ENCODE measurements at places on chromosomes 7 and 10.

DNA sequence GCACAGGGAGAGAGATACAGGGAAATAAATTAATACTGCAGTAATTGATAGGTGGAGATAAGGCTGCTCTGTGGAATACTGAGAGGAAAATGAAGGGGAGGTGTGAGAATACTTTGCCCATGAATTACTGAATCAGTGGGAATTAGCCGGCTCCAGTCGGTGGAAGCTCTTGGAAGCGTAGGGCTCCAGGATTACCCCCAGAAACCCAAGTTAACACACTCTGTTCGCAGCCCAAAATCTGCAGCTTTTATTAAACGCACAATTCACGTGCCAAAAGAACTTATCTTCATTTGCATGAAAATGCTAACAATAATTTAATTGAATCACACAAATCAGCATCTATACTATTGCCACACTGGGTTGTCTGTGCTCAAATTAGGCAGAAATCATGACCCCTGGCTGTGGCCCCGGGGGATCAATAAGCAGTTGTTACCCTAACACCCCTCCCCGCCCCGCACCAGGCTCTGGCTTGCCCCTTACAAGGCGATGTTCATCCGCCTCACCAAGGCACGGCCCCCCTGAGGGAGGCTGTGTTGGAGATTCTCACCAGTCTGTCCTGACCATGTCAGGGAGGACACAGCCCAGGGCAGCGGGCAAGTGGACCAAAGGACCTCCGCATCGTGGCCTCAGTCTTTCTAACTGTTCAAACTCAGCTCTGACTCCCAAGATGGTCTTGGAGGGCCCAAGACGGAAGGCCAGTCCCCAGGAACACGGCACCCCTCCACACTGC is 48.4 kb upstream of the MGMT start:
- DNase-seq, result no peak

GRCh38 chr7:13276977-13277376 is 589.5 kb downstream of the ARL4A start:
- DNase-seq, result no peak

GRCh38 chr10:6071181-6072175 is 9.3 kb upstream of the IL2RA start:
- no peak for DNase-seq

DNA sequence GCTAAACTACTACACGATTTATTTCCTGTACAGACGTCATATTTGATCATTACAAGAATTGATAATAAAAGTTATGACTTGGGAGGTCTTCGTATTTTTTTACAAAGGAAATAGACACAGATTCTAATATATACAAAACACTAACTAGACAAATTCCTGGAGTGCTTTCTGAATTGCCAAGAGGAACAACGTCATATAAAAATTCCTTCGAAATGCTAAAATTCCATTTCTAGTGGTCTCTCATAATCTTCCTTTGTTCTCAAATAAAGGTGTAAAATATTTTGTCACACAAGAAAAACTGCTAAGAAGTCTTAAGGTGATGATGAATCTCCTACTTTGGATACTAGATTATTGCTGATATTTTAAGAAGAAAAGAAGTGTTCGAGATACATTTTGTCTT is 85.4 kb downstream of the CDK6 start:
- no peak for DNase-seq

DNA sequence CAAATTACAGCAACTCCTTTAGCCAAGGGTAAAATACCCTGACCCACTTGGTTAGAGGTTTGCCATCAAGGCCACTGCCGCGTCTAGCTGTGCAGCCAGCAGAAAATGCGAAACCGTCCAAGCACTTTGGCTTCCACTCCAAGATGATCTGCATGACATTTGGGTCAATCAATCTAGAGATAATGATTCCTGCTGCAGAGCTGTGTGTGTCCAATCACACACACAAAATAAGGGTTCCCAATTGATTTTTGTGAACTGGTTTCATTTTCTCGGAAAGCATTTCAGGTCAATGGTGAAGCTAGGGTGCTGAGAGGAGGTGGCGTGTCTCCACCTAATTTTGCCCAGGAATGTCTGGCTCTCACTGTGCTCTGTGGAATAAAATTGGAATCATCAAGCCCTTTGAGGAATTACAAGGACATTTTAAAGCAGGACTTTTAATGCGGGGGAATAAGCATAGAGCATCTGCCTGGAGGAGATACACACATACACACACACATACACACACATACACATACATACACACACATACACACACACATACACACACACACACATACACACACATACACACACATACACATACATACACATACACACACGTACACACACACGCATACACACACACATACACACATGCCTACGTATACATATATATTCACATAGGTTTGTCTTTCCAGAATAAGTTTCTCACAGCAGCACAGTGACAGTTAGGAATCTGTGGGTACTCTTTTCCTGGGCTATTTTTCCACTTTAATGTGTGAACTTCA is 59.5 kb downstream of the ACADSB start:
- DNase-seq, result no peak

GRCh38 chr7:713139-713457 is 13.4 kb upstream of the DNAAF5 start:
- no peak for DNase-seq

- DNase-seq, result no peak
Measured at GRCh38 chr7:25579778-25580075, 351.4 kb upstream of the NPVF start.

DNA sequence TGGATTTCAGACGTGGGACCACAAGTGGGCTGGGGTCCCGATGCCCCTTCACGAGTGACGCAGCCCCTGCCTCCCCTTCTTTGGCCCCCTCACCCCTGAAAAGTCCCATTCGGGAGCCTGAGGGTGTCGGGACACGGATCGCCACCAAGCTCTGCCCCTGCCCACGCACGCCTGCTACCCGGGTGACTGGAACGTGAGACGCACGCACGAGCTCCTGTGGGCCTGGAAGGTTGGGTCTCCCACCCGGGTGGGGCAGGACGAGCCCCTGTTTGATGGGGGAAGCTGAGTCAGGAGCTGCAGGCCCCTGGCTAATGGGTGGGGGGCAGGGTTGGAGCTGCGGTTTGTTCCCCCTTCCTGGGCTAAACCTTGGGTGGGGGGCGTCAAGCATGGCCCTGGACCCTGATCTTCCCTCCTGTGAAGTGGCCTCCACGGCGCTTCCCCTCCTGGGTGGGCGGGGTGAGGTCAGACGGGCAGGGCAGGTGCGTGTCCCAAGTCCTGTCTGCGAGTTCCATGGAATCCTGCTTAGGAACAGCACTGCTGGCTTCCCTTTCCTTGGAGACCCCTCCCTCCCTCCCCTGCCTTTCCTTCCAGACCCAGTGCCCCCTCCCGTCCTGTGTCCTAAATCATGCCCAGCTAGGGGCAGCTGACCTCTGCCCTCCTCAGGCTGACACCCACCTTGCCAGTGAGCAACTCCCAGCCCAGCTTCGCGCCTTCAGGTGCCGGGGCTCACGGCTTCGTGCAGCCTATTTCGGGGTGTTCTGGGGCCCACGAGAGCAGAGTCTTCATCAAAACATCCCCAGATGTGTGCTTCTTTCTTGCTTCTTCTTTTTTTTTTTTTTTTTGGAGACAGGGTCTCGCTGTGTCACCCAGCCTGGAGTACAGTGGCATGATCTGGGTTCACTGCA is 5.3 kb upstream of the TMEM184A start:
- DNase-seq, result no peak

DNA sequence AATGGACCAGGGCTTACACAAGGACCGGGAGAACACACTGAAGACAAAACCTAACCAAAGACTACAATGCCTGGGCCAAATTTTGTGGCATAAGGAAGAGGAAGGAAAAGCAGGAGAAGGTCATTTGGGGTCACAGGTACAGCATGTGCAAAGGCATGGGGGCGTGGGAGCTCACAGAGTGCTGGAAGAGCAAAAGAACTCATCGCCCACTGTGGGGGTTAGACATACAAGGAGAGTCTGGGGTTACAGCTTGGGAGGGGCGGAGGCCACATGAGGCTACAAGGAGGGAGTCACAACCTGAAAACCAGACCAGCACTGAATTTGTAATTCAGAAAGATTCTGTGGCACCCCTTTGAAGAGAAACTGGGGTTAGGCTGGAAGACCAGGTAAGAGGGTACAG is 9.7 kb downstream of the PUS7 start:
- no peak for DNase-seq

DNA sequence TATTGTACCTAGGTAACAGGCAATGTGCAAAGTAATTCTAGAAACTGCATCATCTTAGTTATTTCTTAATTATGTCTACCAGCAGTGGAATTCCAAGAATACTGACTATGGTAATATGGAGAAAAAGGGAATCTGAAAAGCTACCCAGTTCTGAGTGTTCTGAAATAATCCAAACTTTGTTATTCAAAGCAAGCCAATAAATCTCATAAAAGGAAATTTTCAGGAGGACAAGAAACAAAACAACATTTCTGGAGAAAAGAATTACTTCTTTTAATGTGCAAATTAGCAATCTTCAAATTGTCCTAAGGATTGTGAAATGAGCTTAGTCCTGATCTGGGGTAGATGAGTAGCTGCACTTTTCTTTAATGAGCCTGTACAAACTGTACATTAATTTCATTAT is 88.8 kb downstream of the MYO3A start:
- DNase-seq, result no peak

DNA sequence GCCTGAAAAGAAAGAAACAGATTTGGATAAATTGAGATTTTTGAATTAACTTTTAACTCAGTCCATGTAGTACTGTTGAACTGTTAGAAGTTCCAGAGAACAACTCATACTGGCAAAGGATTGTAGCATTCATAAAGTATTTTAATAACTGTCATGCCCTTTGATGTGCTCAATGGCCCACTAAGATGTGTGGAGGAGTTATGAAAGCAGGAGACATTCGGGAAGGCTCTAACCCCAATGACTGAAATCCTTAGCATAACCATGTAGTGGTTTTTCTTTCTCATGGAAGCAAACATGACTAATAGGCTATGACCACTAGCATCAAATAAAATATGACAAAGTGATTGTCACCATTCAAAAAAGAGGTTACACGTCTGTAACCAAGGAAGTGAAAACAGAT is 25.7 kb downstream of the CYP3A7 start:
- DNase-seq, result no peak

GRCh38 chr7:154867068-154867467 is 135.9 kb downstream of the PAXIP1 start:
- no peak for DNase-seq

GRCh38 chr10:97065686-97066660 is 119.8 kb downstream of the SLIT1 start:
- no peak for DNase-seq

- DNase-seq, result no peak
Measured at GRCh38 chr10:124739986-124740368, 4.2 kb downstream of the FAM53B start.

DNA sequence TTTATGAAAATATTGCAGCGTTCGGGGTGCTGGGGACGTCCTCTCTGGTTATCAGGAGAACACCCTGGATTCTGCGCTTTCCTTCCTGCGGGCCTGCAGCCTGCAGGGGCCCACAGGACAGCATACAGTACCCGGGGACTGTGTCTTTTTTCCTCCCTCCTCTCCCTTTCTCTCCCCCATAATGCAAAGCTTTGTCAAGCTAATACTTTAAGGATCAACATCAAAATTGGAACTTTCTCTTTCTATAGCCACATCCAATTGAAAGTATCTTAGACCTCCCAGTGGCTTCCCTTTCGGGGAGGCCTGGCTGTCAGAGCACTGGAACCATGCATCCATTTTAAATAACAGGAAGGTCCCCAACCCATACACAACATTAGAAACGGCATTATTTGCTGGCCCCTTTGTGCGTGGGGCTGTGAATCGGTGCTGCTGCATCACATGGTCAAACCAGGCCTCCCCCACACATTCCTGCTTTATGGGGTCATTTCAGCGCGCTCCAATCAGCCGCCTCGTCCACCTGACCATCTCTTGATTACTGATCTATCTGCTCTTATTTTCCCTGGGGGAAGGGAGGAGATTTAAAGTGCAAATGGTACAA is 505.1 kb downstream of the DNAJB6 start:
- no peak for DNase-seq

GRCh38 chr7:155058896-155059295 is 11.2 kb upstream of the HTR5A start:
- no peak for DNase-seq

- DNase-seq, result no peak
Measured at GRCh38 chr7:159127691-159128642, 16.7 kb downstream of the VIPR2 start.

DNA sequence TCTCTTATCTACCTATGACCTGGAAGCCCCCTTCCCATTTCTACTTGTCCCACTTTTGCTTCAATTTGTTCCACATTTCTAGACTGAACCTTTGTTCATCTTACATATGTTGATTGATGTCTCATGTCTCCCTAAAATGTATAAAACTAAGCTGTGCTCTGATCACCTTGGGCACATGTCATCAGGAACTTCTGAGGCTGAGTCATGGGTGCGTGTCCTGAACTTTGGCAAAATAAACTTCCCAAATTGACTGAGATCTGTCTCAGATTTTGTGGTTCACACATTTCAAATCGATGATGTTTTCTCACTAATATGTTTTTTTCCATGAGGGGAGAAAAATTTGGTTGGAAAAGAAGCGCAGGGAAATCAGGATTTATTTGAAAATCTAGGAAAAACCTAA is 406.2 kb upstream of the LRRTM3 start:
- DNase-seq, result no peak

GRCh38 chr7:3917436-3917835 is 616.4 kb downstream of the SDK1 start:
- no peak for DNase-seq

- DNase-seq, result no peak
Measured at GRCh38 chr7:148212731-148213130, 377.8 kb upstream of the C7orf33 start.

DNA sequence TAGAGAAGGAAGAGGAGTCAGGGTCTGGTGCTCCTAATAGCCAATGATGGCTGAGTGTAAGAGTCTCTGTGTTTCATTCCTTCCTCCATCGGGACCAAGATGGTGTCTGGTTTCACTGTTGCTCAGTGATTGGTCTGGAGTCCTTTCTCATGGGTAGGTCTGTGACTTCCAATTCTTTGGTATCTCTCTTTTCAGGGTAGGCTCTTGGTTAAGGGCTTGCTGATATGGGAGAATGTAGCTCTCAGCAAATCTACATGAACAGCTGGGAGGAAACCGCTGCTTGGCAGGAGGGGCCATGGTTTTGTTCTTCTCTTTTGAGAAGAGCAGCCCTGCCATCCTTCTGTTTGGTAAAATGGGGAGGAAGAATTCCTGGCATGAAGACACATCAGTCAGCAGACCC is 209.1 kb upstream of the PODXL start:
- no peak for DNase-seq

DNA sequence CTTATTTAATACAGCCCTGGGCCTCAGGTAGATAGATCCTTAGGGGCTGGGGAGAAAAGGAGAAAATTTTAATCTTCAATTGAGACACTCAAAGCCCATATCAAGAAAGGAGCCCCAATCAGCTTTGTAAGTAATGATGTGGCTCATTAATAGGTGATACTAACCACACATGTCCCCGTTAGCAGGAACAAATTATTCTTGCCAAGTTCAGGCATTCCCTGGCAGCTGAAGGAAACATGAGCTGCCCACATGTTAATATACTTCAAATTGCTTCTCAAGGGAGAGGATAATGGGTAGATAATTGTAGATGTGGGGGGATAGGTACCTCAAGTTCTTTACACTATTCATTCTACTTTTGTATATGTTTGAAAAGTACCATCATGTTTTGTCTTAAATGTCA is 14.5 kb downstream of the IFIT5 start:
- no peak for DNase-seq

GRCh38 chr7:82105463-82105862 is 335.6 kb upstream of the HGF start:
- no peak for DNase-seq

Measured in NCI-H748 treated with DMSO at 0.1 percent for 48 hours (cell line).